ENCODE measurements at places on chromosomes 16 and 17.
A peak's percentile ranks its signal among the peaks of the same experiment; 100 is the strongest.

- no peak for DNase-seq
These were observed 52.5 kb upstream of the MTSS2 start for GRCh38 chr16:70738083-70738977.

- no peak for DNase-seq
These were observed 14.4 kb downstream of the DNAJC7 start for GRCh38 chr17:42002792-42003301.

GRCh38 chr17:28643983-28644786 lies 773 bp downstream of the BLTP2 start:
- peak; percentile 15 for DNase-seq

DNA sequence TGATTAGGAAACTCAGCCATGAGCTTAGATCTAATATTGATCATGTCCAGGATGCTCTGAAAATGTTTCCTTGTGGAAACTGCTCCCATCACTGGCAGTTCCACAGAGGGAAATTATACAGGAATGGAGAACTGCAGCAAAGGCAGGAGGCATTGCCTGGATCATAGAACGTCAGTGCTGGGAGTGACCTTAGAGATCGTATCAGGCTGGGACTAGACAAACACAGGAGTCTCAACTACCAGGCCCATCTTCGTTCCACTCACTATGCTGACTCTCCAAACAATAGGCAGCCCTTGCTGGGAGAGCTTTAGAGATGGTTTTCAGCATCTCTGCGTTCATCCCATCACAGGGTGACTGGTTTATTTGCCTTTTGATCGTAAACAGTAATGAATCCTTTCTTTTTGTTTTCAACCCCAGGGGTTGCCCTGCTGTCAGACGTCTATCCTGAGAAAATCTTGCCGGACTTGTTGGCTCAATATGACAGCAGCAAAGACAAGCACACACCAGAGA lies 130.3 kb downstream of the TANGO6 start:
- DNase-seq, result no peak

GRCh38 chr16:58824201-58824600 lies 90.1 kb upstream of the GOT2 start:
- DNase-seq, result no peak

GRCh38 chr17:82246040-82246364 lies 17.2 kb downstream of the SLC16A3 start:
- no peak for DNase-seq

DNA sequence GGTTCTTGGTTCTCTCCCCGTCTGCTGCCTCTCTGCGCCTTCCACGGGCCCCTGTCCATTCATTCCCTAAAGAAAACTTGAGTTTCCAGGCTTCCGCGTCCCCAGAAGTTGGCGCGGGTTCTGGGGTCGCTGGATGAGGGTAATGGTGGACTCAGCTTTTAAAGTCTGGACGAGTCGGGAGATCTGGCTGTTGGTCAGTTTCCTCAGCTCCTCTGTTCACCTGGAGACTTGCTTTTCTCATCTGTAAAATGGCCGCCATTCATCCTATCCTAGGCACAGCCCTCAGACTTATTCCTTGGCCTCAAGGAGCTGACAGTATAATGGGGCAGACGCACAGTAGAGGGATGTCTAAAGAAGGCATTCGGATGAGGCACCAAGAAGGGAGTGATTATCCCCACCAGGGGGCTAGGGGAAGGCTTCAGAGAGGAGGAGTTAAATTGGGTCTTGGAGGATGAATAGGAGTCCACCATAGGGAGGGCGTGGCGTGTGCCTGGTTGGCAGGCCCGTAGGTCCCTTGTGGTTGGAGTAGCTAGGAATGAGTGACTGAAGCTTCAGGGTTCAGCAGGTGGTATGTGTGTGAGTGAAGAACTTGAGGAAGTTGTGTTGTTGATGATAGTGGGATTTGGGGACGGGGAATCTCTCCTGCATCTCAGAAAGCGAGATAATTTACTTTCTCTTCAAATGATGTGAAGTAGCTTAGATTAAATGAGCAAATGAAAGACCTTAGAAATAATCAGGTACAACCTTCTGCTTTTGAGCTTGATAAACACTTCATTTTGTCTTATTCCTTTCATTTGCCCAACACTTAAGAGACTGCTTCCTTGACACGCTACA lies 652 bp downstream of the VPS35L start:
- no peak for DNase-seq

- DNase-seq, result no peak
These were observed 86.9 kb upstream of the CBX4 start for GRCh38 chr17:79926142-79926604.

- no peak for DNase-seq
These were observed 3.1 kb downstream of the NPW start for GRCh38 chr16:2022723-2023091.

DNA sequence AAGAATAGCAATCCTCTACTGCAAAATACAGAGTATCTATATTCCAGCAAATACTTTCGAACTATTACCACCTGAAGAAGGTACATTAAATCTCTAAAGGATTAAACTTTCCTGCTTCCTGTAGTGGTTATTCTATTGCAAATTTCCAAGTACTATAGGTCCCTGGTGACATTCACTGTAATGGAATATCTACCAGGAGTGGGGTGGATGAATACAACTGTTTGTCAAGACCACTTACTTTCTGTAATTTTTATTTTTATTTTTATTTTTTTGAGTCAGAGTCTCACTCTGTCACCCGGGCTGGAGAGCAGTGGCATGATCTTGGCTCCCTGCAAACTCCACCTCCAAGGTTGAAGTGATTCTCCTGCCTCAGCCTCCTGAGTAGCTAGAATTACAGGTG lies 389.5 kb downstream of the TMEM114 start:
- no peak for DNase-seq

- no peak for DNase-seq
These were observed 1.4 kb downstream of the ZG16 start for GRCh38 chr16:29779474-29779873.

DNA sequence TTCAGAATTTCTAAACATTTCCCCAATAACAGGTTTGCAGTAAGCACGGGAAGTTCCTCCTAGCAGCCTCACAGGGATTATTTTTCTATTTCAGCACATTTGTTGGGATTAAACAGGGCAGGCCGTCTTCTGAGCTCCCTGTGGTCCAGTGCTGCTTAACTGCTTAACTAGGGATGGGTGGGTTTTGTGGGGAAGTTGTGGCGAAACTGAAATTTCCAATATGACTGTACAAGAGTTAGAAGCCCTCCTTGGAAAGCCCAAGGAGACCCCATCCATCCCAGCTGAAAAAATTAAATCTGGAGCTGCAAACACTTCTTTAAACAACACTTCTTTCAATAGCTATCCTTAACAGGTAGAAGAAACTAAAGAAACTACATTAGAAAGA lies 22.2 kb downstream of the FAM117A start:
- DNase-seq, result no peak

- no peak for DNase-seq
These were observed 1.6 kb downstream of the SPEM2 start for GRCh38 chr17:7426896-7427489.

DNA sequence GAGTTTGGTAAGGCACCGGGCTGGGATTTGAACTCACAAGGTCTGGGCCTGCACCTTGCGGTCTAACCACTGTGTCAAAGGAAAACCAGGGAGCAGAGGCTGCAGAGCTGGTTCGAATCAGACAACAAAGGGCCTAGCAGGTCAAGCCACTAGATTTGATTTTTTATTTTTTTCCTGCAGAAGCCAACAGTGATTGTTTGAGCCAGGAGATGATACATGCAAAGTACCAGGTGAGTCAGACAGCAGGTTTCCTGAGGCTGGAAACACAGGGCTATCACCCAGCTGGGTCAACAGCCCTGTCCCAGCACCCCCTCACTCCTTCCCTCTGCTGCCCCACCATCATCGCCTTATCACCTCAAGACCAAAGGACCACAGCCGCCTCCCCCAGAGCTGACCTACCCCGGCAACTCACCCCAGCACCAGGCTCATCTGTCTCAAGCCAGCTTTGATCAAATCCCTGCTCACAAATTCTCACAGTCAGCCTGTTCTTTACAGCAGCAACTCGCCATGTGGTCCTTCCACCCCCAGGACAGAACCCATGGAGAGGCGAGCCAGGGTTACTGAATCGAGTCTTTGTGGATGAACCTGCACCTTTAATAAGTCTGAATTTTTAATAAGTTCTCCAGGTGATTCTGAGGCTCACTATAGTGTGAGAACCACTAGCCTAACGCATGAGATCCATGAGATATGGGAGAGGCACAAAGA lies 13.0 kb upstream of the KRT19 start:
- DNase-seq, result no peak

DNA sequence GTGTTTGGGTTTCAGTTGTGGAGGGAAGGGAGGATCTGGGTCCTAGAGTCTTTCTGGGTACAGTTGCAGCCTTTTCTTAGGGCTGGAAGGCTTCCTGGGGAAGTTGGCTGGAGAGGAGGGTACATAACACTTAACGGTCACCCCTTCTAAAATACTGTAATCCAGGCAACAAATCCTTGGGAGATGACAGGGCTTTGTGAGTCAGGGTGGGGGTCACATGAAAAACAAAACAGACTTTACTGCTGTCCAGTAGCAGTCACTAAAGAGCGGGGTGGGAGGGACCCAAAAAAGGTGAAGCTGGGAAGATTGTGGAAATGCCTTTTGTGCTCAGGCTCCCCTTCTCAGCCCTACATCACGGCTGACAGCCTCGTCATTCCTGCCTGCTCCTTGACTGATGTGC lies 6.3 kb downstream of the SAP30BP start:
- no peak for DNase-seq

DNA sequence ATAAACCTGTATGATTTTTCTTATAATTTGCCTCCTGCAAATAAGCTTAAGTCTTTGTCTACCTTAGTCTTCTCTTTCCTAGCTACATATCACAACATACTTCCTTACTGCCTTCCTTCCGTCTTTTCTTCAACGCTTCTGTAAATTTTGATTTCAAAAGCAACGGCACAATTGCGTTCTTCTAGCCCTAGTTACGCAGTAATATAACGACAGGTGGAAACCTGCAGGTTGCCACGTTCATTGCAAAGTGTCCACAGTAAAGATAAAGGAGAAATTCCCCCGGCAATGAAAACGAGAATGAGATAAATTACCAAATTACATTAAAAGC lies 546 bp upstream of the PSMD7 start:
- DNase-seq, result no peak

DNA sequence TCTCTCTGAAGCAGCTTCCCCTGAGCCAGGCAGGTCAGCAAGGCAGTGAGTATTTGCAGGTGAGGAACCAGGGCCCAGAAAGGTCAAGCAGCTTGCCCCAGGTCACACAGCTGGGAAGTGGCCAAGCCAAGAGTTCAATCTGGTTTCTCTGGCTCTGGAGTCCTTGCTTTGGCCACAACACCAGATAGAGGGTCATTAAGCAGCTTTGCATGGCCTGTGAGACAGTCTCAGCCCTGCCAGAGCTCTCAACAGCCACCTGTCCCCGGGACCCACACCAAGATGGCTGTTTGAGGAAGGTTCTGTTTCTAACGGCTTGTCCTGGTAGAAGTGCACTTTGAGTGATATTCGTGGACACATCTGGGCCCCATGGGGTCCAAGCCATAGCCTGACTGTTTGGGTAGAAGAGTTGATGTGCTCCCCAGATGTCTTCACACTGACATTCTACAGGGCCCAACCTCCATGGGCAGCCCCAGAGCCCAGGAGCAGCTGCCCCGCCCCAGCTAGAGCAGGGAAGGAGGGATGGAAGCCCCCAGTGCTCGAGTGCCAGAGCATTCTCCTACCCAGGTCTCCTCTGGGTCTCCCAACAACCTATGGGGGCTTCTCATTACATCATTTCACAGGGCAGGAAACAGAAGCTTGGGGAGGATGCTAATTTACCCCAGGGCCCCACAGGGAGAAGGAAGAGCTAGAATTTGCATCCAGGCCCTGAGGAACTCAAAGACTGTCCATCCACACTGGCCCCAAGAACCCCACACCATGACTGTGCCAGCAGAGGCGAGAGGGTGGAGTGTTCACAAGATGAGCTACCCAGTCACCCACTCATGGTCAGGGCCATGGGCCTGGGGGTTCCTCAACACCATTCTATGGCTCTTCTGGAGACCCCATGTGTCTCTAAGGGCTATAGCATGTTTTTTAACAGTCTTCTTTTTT lies 107.3 kb upstream of the CDH5 start:
- DNase-seq, result no peak

All from retinal pigment epithelial cell (primary cell).